ENCODE measurements at places on chromosomes 12 and 14.

- DNase-seq, result peak; percentile 96
Observed at GRCh38 chr12:22544038-22544979, at the start of gene C2CD5. Gene C2CD5, minus strand, starts transcription at chr12:22544542. Its CDS starts 392 bp downstream, at chr12:22544150.

DNA sequence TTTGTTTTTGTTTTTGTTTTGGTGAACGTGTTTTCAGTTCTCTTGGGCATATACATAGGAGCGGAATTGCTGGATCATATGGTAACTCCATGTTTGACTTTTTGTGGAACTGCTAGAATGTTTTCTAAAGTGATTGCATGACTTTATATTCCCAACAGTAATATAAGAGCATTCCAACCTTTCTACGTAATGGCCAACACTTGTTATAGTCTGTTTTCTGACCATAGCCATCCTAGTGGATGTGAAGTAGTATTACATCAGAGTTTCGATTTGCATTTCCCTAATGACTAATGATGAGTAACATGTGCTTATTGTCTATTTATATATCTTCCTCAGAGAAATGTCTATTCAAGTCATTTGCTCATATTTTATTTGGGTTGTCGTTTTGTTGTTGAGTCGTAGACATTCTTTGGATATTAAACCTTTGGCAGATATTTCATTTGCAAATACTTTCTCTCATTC is 268.7 kb downstream of the AEBP2 start:
- DNase-seq, result no peak

DNA sequence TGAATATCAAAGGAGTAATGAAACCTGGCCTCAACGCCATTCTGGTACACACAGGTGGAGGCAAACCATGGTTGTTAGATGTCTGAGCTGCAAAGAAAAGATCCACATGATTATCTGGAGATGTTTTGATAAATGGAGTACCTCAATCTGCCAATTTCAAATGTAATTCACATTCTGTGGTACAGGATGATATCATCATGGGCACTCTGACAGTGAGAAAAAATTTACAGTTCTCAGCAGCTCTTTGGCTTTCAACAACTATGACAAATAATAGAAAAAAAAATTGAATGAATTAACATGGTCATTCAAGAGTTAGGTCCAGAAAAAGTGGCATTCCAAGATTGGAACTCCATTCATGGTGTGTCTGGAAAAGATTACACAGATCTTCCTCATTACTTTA is 17.3 kb downstream of the TMED8 start:
- no peak for DNase-seq

- peak; percentile 72 for DNase-seq
Observed at GRCh38 chr12:65510584-65511050, 232.1 kb downstream of the MSRB3 start.

DNA sequence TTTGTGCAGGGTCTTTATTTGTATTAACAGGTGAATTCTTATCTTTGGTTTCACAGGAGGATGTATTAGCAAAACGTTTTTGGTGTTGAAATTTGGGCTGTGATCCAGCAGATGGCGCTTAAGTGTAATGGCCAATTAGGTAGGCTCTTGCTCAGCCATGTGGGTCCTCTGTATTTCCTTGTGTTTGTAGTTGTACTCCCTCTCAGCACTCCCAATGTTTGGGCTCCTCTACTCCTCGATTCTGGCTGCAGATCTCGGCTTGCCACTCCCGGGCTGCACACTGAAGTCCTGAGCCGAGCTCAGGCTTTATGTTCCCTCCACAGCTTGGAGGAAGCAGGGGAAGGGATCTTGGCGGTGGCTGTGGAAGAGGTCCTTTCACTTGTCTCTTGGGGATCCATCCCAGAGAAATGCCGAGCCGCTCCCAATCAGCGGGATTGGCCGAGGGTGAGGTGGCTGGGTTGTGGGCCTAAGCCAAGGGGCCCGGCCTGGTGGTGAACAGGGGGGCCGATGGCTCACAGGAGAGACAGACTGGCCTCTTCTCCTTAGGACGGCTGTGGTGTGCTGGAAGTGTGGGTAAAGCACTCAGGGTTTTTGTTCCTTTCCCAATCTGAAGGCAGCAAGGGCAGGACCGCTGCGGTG is 133.7 kb downstream of the AEBP2 start:
- no peak for DNase-seq

- no peak for DNase-seq
Observed at GRCh38 chr12:105253866-105254513, 18.0 kb upstream of the APPL2 start.

DNA sequence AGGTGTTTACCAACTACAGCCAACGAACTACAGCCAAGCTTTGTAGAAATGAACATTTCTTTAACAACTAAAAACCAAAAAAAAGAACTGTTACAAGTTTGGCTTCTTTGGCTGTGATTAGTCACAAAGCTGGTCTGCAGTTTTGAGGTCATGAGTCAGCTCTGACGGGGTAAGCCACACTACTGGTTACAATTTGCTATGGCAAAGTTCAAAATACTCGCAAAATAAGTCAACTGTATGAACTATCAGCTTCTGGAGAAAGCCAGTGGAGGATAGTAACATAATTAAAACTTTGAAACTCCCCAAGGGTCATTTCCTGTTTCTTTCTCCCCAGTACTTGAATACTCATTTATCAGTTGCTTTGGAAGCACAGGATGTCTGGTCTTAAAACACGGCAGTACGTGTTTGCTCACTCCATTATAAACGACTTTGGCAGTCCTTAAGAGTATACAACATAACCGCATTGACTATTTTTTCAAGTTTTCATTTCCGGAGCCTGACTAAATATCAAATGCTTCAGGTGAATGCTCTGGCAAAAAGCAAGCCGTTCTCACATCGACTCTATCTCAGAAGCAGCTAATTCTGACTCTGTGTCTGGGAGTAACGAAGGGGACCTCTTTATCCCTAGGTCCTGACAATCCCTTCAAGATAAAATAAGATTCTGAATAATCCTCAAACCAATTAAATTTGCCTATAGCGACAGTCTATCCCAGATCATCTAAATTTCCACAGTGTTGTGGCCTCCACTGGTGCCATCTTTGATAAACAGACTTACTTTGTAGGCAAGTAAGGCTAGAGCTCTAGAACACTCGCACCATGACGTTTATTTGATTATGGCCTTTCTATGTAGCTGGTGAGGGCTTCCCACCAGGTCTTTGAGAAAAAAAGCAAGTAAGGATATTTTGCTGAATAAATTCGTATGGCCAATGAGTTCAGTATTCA is 10.6 kb downstream of the PHLDA1 start:
- peak; percentile 95 for DNase-seq

GRCh38 chr14:94689218-94689984 is 77.2 kb downstream of the SERPINA3 start:
- no peak for DNase-seq

DNA sequence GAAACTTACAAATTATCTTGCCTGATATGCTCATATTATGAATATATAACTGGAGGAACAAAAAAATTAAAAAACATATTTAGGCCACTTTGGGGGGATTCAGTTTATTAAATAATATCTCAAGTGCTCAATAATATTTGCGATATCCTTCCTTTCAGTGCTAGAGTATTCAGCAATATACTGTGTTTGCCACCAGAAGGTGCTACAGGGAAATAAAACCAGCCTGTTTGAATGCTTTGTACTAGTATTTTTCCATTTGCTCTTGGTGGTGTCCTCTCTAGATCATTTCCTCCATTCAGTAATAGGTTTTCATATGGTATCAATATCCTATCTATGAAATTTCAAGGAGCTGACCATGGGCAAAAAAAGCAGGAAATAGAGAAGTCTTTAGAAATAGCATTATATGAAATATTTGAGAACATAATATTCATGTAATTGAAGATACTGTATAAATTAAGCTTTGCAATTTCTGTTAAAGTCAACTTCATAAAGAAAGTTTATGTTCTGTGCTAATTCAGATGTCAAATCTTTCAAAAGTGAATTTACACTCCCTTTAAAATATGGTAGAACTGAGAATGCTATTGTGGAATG is 106.2 kb upstream of the NAV3 start:
- DNase-seq, result no peak

DNA sequence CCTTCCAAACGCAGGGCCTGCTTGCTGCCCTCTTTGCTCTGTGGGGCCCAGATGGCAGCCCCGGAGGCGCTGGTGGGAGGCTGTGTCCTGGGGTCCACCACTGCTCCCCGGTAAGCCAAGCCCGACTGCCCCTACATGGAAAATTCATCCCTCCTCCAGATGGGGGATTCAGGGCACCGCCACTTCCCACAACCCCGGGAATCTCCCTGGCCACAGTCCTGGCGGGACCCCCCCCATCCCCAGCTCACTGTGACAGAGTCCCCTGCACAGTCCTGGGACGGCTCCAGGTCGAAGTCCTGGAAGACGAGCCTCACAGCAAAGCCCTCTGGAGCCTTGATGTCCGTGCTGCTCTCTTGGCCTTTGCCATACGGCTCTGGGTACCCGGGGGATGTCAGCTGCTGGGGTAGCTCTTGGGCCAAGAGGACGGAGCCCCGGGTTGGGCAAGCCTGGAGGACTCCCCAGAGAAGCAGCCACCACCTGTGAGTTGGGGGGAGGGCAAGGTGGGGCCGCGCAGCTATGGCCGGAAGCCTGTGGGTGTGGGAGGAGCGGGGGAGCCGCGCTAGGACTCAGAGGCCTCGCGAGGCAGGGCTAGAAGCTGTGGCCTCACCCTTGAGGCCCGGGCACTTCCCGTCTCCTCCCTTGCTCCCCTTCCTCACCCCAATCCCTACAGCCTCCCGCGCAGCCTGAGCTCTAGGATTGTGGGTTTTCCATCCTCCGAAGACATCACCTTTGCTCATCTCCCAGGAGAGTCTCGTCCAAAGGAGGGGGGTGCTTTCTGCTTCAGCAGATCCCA is 815 bp downstream of the C1RL start:
- no peak for DNase-seq

- DNase-seq, result no peak
Observed at GRCh38 chr12:111445726-111446581, 40.2 kb downstream of the SH2B3 start.

DNA sequence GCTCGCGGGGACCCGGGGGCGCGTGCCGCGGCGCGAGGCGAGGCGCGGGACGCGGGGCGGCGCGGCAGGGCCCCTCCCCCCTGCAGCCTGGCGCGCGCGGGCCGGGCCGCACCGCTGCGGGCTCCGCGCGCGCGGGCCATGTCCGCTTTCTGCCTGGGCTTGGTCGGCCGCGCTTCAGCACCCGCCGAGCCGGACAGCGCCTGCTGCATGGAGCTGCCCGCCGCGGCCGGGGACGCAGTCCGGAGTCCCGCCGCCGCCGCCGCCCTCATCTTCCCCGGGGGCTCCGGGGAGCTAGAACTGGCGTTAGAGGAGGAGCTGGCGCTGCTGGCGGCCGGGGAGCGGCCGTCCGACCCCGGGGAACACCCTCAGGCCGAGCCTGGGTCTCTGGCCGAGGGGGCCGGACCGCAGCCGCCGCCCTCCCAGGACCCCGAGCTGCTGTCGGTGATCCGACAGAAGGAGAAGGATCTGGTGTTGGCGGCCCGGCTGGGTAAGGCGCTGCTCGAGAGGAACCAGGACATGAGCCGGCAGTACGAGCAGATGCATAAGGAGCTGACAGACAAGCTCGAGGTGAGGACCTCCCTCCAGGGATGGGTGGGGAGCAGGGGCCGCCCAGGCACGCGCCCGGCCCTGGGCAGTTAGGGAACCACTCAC is 820 bp downstream of the BICDL1 start:
- no peak for DNase-seq

DNA sequence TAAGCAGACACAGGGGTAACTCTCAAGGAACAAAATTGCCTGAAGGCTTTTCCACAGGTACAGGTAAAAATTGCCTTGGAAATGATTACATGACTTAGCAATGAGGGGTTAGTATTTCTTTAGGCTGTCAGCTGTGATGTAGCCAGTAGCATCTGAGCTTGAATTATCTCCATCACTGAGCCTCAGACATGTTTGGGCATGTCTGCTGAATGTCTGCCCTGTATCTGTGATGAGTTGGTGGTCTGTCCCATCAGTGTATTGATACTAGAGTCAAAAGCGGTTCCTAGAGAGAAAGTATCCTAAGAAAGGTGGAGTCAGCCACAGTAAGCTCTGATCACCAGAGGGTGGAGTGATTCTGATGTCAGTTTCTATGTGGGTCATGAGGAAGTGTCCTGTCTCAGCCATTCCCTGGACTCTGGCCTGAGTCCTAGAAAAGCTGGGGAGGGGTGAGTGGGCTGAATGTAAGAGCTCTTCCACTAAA is 16.3 kb downstream of the AKAP6 start:
- no peak for DNase-seq

- DNase-seq, result no peak
Observed at GRCh38 chr12:2930865-2931264, 28.3 kb upstream of the TEAD4 start.

DNA sequence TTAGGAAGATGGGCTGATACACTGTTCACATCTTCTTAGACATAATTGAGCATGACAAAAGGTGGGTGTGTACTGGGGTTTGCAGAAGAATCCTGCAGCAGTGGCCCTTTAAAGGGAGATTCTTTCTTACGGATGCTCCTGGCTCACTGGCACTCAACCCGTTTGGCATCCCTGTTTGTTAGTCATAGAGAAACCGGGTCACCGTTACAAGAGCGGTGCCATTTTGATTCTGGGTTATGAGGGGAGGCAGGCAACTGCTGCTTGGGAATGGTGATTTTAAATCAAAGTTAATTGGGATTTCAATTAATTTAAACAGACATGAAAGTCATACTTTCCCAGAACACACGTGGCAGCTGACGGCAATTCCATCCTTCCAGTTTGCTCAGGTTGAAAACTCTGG is 245.8 kb downstream of the AACS start:
- DNase-seq, result no peak

DNA sequence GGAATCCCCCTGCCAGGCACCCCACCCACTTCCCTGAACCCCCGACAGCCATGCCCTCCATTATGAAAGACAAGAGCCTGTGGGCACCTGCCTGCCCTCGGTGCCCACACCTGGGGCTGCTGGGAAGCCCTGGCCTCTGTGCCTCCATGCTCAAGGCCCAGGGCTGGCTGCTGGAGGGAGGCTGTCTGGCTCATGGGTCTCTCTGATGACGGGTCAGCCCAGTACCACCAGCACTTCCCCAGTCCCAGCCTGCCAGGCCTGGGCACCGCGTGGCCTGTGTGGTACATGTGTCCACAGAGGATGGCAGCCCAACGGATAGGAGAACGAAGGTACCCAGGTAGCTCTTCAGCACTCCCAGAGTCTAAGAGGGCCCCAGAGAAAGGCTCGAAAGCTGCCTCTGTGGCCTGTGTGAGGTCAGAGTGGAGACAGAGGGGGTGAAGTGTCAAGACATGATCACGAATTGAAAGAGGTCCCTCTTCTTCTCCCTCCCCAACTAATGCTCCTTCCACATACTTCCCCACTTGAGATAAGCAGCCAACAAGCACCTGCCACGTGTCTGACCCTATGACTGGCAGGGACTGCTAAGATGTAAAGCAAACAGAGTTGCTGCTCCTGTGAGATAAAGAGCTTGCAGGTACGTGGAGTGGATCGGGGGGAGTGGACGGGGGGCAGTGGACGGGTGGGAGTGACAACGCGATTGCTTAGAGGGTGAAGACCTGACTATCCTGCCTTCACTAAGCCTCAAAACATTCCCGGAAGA is 21.2 kb downstream of the FBLN5 start:
- DNase-seq, result no peak
